Substantia nigra (tissue), 51 donors: ENCODE measurements at places on chromosomes 13 and 19.

DNA sequence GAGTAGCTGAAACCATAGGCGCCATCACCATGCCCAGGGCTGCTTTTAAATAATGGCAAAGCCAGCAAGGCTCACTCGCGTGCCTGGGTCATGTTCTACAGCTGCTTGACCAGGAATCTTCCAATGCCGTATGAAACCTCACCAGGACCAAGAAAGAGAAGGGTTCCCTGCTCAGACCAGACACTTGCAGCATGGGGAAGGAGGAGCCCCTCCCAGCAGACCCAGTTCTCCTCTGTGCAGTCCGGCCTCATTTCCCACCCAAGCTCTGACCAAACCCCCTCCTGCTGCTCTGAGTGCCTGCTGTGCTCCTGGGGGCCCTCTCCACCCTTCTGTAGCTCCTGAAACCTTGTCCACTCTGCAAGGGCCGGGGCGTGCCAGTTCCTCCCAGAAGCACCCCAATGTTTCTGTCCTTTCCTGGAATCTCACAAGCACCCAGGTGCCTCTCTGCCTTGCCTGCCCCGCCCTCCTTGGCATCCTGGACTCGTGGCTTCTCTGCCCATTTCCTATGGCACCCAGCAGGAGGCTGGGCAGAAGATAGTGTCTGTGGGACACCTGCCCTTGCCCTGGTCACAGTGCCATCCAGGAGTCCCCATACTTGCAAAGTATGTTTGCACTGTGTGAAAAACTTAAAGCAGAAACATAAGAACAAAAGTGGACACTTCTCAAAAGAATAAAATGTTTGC lies 6.8 kb upstream of the SLC7A9 start:
- no peak for DNase-seq

DNA sequence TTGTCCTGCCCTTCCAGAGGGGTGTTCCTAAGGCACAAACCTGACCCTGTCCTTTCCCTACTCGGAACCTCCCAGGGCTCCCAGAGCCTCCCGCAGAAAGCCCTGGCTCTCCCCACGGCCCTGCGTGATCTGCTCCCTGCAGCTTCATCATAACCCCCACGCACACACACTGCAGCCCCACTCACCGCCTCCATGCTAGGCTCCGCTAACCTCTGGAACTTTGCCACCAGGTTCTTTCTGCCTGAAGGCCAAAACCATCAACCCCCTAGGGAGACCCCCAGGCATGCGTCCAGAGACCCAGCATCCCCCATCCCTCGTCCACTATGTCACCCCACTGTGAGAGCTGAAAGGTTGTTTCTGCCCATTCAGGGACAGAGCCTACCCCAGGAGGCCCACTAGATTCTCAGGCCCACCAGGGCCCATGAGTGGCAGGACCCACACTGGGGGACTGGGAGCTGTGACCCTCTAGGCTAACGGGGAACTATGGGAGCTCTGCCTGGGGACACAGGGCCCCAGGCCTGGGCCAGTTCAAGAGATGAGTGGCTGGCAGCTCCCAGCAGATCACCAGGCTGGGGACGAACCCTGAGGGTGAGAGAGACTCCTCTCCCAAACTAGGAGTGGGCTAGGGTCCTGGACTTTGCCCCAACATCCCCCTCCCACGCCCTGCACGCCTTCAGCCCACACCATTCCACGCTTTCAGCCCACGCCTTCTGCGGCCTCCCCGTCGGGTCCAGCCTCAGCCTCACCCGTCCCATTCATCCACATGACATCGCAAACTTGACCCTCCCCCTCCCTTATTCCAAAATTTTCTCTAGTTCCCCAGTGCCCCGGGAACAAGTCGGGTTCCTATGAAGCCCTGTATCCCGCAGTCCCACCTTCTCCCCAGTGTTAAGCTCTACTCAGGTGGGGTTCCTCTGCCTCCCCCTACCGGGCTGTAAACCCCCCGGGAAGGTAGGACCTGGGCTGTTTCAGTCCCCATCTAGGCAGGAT lies 33.2 kb upstream of the PNMA8B start:
- DNase-seq: no peak

DNA sequence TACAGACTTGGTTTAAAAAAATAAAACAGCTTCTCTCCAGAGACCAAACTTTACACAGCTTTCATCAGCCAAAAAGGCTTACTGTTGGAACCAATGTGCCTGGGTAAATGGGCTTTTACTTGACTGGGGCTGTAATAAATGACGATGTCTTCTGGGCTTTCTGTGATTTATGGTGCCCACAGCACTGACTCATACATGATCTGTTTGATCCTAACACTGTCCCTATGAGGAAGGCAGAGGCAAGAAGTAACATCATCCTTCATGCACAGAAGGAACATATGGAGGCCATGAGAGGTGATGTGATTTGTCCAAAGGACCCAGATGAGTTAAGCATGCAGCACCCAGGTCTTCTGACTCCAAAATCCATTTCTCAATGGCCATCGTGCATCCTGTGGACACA lies 77.4 kb downstream of the DOCK9 start:
- DNase-seq: no peak

DNA sequence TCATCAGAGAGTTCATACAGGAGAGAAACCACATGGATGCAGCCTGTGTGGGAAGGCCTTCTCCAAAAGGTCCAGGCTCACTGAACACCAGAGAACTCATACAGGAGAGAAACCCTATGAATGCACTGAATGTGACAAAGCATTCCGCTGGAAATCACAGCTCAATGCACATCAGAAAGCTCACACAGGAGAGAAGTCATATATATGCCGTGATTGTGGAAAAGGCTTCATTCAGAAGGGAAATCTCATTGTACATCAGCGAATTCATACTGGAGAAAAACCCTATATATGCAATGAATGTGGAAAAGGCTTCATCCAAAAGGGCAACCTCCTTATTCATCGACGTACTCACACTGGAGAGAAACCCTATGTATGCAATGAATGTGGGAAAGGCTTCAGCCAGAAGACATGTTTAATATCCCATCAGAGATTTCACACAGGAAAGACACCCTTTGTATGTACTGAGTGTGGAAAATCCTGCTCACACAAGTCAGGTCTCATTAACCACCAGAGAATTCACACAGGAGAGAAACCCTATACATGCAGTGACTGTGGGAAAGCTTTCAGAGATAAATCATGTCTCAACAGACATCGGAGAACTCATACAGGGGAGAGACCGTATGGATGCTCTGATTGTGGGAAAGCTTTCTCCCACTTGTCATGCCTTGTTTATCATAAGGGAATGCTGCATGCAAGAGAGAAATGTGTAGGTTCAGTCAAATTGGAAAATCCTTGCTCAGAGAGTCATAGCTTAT lies 17.7 kb downstream of the ZNF613 start:
- DNase-seq: no peak
